B cell (primary cell): ENCODE measurements at places on chromosomes 11 and 22. TPM values are rescaled to one million over a fixed set of nuclear protein-coding genes. Genes with fewer than 3 reads are reported as not detected.

The MMP10 gene
- total RNA-seq = not detected in 2 replicates

The IGLL1 gene
- total RNA-seq = not detected in 2 replicates

The NFRKB gene
- total RNA-seq = 36.9 and 40.4 TPM in 2 replicates

The CLTCL1 gene
- 5.2 and 5.5 TPM in 2 replicates for total RNA-seq

The KIF18A gene
- 4.1 and 4.2 TPM in 2 replicates for total RNA-seq

The NUDT8 gene
- 6.3 and 6.9 TPM in 2 replicates for total RNA-seq

The CDCA5 gene
- 0.78 and 1.4 TPM in 2 replicates for total RNA-seq

The HEPHL1 gene
- total RNA-seq = not detected in 2 replicates

The HORMAD2 gene
- total RNA-seq = not detected in 2 replicates

The CWC15 gene
- total RNA-seq = 59.5 and 59.8 TPM in 2 replicates

The PDGFD gene
- 0.71 and 1.0 TPM in 2 replicates for total RNA-seq

The DNAJB13 gene
- 0.15 TPM in 1 of 2 replicates, not detected in the other for total RNA-seq
